Naive thymus-derived CD8-positive, alpha-beta T cell (primary cell): ENCODE measurements at places on chromosomes 11 and 22.
A peak's percentile ranks its signal among the peaks of the same experiment; 100 is the strongest.

DNA sequence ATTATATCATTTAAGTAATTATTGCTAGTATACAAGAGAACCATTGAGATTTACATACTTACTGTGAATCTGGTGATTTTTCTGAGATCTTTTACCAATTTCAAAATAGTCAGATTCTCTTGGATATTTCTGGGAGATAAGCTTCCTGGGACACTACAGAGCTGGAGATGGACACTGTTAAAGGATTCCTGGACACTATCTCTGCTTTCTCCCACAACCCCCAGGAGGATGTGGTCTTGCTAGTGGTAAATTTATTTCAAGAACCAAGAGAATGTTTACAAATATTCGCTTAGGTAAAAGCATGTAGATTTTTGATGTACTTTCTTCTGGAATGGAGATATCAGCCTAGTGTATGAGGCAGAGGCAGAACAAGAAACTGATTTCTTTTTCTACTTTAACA, 12.9 kb downstream of the CCDC82 start:
- DNase-seq: no peak

- DNase-seq: no peak
Measured at GRCh38 chr11:128219731-128220120, 367.6 kb downstream of the ETS1 start.

GRCh38 chr11:68962527-68963250, 18.1 kb downstream of the MRGPRD start:
- no peak for DNase-seq

- peak; percentile 34 for DNase-seq
Measured at GRCh38 chr11:107799218-107799859, 59.2 kb downstream of the SLC35F2 start.

GRCh38 chr11:121581607-121582006, 128.8 kb upstream of the SORL1-AS1 start:
- DNase-seq: no peak

- no peak for DNase-seq
Measured at GRCh38 chr22:48103126-48103875, 1340.9 kb downstream of the TBC1D22A start.

- no peak for DNase-seq
Measured at GRCh38 chr22:31578171-31578570, 81.8 kb downstream of the SFI1 start.

DNA sequence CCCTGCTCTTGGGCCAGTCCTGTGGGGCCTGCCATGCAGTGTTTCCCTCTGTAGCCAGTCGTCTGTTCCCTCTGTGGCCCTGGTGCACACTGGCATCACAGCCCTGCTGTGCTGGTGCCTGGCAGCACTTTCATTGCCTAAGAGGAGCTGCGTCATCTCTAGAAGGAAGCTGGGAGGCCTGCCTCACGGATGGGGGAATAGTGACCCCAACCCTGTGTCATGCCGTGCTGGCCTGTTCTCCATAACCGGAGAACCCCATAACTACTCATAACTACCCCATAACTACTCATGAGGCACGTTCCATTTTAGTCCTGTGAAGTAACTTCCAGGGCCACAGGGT, 14.0 kb downstream of the RAB36 start:
- no peak for DNase-seq

GRCh38 chr11:65431451-65432099, 9.0 kb downstream of the NEAT1 start:
- DNase-seq: no peak

GRCh38 chr11:87255589-87255988, 217.9 kb downstream of the TMEM135 start:
- no peak for DNase-seq

DNA sequence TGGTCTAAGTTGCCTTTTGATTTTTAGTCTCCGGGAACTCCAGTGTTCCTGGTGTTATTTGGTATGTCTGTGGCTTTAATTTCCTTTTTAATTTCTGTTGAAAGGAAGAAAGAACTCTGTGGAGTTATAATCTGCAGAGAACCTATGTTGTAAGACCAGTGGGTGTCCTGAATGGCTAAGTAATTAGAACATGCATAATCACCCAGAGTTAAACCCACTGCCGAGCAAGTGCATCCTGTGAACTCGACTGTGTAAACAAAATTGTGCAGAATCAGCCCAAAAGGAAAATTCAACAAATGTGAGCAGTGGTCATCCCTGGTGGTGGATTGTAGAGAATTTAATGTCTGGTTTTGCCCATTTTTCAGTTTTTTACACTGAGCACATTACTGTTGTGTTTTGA, 162.5 kb downstream of the COMMD9 start:
- DNase-seq: no peak

DNA sequence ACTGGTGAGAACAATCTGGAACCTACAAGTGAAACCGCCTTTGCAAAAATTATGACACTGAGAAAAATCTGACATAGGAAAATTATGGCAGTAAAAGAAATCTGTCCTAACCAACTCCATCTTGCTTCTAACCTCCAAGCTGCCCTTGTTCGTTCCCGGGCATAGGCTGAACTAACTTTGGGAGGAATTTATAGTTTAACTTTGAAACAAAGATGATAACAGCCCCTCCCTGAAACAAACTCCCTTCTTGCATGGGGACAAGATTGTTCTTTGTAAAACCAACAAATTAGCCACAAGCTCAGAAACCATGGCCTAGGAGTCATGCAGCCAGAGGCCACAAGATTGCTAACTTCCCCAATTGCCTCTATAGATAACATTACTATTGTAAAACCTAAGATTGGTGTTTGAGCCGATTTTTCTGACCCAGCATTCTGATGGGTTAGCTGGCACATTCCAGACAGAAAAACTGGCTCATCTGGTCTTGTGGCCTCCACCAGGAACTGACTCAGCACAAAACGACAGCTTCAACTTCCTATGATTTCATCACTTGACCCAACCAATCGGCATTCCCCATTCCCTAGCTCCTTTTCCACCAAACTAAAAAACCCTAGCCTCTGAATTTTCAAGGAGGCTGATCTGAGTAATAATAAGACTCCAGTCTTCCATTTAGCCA, 3.6 kb upstream of the CCDC81 start:
- DNase-seq: no peak

DNA sequence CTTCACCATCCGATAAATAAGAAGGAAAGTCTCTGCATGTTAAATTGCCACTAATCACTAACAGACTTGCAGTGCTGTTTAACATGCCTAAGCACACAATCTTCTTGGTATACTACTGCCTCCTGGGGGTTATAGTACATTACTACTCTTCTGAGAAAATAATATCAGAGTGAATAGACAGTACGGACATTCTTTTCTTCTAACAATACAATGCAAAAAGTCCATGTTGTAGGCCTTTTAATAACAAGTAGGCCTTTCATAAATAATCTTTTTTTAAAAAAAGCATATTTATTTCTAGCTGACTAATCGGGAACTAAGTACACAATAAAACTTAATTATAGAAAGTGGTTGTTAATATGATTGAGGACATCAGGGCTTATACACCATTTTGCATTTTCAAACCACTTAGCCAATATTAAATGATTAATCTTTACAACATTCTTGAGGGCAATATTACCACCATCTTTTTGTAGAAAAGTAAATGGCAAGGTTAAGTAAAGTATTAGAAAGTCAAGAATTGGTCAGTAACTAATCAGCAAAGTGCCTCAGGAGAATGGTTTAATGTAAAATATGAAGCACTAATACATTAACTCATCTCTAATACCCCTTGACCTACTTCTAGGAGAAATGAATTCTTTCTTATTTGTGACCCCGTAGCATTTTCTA, 84.7 kb downstream of the TTC28 start:
- no peak for DNase-seq
